ENCODE measurements at places on chromosomes 11 and 22.

DNA sequence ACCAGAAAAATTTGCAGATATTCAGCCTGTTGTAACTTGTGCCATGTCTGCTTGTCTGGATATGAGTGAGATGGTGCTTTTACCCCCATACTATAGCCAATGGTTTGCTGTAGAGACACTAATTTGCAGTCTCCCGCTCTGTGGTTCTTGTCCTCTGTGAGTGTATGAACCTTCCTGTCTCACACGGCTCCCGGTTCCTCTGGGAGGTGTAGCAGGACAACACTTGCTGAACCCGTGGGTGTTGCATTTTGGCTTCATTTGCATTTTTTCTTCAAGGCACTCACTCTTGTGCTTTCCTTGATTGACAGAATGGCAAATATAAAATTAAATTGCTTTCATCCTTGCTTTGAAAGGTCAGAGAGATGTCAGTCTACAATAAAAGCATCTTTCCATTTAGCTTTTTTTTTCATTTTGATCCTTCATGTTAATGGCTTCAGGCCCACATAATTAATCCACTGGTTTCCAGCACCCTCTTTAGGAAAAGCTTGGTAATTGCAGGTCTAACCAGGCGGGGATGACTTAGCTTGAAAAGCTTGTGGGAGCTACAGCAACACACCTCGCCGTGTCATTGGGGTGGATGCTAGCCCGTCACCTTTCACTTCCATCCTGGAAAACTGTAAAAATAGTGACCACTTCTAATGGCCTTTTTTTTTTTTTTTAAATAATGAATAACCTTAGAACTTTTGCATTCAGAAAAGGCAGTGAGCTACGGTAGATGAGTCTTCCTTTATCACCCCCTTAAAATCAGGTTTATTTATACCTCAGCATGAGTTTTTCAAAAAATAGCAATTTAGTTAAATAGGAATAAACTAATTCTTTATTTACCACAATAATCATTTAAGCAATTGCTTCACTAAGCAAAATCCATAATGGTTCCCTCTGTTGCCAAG lies 27.4 kb upstream of the ST14 start:
- DNase-seq, result peak; percentile 53

- no peak for DNase-seq
Measured at GRCh38 chr11:131810541-131810940, 440.1 kb downstream of the NTM start.

DNA sequence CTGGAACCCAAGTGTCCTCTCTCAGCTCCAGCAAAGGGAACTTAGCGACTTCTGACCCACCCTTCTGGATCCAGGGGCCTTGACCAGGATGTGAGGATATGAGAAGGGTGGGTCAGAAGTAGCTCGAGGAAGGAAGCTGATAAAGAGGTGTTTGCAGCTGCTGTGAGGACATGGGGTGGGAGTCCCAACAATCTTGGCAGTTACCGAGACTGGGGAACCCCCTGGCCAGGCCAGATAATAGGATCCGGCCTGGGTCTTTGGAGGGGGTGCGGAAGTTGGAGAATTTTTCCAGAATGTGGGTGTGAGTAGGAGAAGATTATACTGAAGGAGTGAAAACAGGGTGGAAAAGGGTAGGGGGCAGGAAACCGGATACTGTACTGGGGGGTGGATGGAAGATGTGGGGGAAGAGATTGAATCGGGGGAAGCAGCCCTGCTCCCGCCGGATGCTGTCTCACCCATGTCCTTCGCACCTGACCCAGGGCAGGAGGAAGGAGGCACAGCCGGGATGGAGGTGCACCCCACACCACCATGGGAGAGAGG lies 2.8 kb upstream of the MCAM start:
- no peak for DNase-seq

DNA sequence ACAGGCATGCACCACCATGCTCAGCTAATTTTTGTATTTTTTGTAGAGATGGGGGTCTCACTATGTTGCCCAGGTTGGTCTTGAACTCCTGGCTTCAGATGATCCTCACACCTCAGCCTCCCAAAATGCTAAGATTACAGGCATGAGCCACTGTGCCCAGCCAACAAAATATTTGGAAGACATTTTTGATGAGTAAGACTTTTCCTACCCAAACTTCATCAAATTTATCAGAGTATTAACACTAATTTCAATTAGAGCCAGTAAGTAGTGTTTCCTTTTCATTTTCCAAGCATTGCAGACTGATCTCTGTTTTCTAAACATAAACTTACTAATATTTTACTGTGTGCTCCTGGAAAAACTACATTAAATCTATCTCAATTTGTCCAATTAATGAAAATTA lies 1.4 kb upstream of the CRTAM start:
- no peak for DNase-seq

DNA sequence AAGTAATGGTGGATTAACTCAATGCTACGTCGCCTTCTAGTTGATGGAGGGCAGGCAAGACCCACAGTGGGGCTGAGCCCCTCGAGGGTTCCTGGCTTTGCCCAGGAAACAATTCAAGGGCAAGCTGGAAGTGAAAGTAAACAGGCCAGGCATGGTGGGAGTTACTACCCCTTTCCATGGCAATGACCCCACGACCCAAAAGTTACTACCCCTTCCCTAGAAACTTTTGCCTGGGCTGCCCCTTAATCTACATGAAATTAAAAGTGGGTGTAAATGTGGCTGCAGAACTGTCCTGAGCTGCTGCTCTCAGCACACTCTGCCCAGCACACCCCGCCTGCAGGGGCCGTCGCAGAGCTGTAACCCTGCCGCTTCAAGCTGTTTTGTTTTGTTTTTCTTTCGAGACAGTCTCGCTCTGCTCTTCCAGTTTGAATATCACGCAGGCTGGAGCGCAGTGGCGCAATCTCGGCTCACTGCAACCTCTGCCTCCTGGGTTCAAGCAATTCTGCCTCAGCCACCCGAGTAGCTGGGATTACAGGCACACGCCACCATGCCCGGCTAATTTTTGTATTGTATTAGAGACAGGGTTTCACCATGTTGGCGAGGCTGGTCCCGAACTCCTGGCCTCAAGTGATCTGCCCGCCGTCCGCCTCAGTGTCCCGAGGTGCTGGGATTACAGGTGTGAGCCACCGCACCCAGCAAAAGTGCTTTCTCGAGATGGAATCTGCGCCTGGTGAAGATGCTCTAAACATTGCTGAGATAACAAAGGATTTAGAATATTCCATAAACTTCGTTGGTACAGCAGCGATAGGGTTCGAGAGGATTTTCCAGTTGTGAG lies 5.9 kb upstream of the RNH1 start:
- no peak for DNase-seq

GRCh38 chr11:78363024-78363619 lies 54.5 kb downstream of the GAB2 start:
- no peak for DNase-seq

- no peak for DNase-seq
Measured at GRCh38 chr11:77400271-77400670, 73.6 kb downstream of the PAK1 start.

- no peak for DNase-seq
Measured at GRCh38 chr11:27061461-27061821, 20.8 kb downstream of the BBOX1 start.

GRCh38 chr11:34356913-34357700 lies 703 bp downstream of the ABTB2 start:
- no peak for DNase-seq

GRCh38 chr11:70826541-70827335 lies 425.6 kb downstream of the SHANK2 start:
- peak; percentile 73 for DNase-seq

- DNase-seq, result no peak
Measured at GRCh38 chr11:19436932-19437331, 196.2 kb upstream of the E2F8 start.

DNA sequence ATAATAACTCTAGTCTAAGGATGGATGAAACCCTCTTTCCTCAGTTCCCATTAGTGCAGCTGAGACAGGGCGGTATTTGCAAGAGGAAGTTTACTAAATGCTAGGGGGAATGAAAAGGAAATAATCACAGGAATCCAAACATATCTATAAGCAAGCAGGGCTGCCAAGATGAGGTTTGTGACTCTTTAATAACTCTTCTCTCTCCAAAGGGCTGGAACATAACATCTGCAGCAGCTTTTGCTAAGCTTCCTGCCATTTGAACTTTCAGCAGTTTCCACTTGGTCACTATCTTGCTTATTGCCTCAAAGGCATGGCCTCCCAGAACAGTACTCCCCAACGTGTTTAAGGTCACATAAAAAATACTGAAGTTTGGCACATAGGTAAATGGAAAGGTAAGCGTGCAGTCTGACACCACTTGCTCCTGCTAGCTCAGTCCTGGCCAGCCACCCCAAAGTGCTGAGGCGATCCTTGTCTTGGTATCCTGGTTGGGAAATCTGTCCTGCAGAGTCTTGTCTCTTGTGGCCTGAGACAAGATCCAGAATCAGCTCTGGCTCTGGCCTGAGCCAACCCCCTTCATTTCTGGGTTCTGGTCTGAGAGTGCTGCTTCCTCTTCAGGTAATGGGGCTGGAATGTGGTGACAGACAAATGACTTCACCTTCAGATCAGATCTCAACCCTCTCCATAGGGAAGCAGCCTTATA lies 81.8 kb downstream of the KCNC1 start:
- no peak for DNase-seq

DNA sequence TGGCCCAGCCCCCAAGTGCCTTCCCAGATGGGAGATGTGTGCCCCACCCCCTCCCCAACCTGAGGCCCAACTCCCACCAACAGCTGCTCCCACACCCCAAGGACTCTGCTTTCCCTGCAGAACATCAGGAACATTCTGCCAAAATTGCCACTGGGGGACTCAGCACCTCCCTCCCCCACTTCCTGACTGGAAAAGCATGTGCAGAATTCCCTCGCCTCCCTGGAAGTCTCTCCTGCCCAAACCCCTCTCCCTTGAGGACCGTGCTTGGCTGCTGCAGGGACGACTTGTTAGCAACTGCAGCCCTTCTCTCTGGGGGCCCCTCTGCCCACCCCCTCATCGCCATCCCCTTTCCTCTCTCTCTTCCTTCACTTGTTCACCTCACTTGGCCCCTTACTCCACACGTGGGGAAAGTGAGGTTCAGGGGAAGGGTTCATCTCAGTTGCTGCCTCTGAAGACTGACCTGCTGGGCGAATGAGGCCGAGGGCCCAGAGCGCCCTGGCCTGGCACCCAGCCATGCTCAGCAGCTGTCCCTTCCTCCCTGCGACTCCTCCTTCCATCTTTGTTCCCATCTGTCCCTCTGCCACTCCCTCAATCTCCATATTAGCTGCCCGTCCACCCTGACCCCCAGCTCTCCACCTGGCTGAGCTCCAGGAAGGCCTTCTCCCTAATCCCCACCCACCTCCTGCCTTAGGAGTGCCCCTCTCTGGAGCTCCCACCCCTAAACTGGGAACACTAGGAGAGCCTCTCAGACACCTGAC lies 105.1 kb downstream of the CHST1 start:
- DNase-seq, result no peak

- no peak for DNase-seq
Measured at GRCh38 chr11:111413849-111414248, 34.8 kb upstream of the POU2AF1 start.

DNA sequence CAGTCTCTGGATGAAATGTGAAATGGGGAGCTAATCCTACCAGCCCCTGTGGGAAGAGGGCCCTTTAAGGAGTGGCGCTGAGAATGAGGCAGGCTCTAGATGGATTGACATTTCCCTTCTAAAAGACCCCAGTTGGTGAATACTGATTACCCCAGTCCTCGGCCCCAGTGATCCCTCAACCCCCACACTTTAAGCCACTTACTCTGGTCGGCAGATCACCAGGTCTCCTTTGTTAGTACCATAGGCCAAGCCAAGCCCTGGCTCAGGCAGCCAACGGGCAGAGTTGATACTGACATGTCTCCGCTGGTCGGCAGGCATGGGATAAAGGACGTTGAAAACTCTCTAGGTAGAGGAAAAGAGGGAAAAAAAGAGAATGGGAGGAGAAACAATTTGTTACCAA lies 26.1 kb upstream of the CHRM4 start:
- DNase-seq, result no peak

DNA sequence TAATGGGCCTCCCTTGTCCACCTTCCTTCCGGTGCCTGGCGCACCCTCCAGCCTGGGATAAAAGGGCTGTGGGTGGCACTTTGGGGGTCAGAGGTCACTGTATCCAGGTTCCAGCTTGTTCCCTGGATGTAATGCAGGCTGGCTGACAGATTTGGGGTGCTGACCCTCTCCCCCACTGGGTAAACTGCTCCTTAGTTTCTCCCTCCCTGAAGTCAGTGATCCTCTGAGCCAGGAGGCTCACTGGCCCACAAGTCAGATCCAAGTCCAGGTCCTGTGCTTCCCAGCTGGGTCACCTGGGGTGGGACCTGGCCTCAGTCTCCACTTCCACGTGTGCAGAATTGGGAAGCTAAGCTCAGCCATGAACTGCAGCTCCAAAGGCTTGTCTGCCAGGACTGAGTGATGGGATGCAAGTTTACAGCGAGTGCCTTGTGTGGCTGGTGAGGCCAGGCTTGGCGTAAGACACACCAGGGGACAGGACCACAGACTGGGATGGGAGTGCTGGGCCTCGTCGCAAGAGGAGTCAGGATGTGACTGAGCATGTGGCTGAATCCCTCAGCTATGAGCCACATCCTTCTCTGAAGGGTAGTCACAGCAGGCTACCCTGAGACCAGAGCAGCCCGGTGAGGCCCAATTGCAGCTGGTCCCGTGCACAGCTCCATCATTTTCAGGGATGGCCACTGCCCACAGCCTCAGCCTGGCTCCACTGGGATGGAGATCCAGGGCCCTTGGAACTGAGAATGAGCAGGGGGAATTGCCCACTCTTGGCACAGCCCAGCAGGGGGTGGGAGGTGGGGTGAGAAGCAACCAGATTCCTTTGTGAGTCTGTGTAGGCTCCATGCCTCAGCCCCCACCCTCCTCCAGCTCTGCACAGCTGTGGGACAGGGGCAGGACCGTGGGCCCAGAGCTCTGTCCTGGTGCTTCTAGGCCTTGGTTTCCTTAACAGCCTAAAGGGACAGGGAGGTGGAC lies 7.2 kb downstream of the SHISA8 start:
- DNase-seq, result no peak

GRCh38 chr11:113725913-113726312 lies 19.8 kb upstream of the TMPRSS5 start:
- no peak for DNase-seq

DNA sequence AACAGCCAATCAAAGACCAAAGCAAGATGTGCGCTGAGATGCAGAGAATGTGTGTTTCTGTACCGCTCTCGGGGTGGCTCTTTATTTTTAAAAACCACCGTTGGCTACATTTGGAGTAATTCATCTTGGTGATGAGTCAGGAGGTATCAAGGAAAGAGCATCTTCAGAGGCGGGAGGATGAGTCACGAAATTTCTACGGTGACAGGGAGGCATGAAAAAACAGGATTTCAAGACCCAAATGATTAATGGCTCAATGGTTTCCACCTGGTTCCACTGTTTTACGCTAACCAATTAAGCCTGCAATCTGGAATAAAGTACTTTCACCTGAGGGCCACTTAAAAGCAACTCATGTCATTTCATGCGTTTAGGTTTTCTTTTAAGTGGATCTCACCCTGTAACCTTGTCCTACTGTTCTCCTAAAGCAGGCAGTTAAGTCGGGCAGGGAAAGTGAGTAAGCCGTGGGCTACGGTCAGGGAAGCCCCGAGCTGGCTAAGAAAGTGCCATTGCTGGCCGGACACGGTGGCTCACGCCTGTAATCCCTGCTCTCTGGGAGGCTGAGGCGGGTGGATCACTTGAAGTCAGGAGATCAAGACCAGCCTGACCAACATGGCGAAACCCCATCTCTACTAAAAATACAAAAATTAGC lies 74.6 kb downstream of the CELSR1 start:
- DNase-seq, result peak; percentile 85

- DNase-seq, result no peak
Measured at GRCh38 chr11:72673943-72674828, at the start of gene PDE2A. PDE2A (minus strand) TSS chr11:72674422; CDS start chr11:72674207, 215 bp downstream.
